ENCODE measurements at places on chromosomes 4 and X.
A peak's percentile ranks its signal among the peaks of the same experiment; 100 is the strongest.

GRCh38 chrX:154717824-154718223 lies 33.1 kb downstream of the GAB3 start:
- DNase-seq: no peak

DNA sequence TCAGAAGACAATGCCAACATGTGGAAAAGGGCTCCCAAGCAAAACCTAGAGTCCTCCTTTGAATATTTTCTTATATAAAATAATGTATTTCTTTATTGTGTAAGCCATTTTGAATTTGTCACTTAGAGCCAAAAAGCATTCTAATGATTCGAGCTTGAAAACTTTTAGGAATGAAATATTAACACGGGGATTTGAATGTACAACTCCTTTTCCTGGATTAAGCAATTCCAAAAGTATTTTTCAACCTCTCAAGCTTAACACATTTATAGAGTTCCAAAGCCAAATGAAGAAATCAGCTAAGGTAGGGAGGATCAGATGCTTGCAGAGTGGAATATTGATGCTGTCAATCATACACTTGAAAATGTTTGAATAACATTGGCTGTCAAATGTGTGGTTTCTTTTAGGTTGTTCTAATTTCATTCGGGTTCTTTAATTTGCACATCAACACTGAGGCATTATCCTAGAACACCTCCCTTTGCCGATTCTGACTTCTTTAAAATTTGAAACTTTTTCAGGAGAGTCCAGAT lies 67.2 kb upstream of the ETNPPL start:
- DNase-seq: no peak

DNA sequence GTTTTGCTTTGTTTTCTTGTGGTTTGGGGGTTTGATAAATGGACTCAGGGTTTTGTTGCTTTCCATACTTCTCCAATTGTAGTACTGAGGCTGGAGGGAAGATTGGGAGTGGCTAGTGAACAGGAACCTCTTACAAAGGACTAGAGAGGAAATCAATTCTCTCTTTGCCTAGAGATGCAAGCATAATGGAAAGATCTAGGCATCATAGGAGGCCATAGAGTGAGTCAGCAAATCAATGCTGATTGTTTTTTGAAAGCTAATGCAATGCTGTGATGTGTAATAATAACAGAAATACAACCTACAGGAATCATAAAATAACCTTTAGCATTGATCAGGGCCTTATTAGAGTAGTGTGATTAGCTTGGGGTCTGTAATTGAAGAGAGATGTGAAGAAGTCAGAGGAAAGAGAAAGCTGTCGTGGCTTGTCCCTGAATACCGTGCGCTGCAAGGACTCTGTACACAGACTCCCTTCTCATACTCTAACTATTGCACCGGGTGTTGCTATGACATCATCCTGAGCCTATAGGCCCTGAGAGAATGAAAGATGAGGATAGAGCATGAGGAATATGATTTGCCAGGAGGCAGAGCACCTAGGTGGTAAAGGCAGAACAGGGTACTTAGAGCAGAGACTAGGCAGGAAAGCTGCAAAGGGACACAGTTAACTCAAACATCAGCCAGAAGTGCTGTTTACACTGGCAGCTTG lies 29.3 kb upstream of the GPR101 start:
- no peak for DNase-seq

GRCh38 chr4:17599826-17600225 lies 14.6 kb upstream of the MED28 start:
- no peak for DNase-seq

- DNase-seq: no peak
Observed at GRCh38 chr4:94757192-94758140, at the start of gene BMPR1B. TSS of gene BMPR1B (plus strand) at chr4:94757955. CDS start at chr4:95104425, 346,470 bp downstream.

GRCh38 chr4:133995243-133995960 lies 206.2 kb downstream of the PABPC4L start:
- no peak for DNase-seq

GRCh38 chr4:170589597-170590191 lies 499.9 kb upstream of the AADAT start:
- DNase-seq: no peak

DNA sequence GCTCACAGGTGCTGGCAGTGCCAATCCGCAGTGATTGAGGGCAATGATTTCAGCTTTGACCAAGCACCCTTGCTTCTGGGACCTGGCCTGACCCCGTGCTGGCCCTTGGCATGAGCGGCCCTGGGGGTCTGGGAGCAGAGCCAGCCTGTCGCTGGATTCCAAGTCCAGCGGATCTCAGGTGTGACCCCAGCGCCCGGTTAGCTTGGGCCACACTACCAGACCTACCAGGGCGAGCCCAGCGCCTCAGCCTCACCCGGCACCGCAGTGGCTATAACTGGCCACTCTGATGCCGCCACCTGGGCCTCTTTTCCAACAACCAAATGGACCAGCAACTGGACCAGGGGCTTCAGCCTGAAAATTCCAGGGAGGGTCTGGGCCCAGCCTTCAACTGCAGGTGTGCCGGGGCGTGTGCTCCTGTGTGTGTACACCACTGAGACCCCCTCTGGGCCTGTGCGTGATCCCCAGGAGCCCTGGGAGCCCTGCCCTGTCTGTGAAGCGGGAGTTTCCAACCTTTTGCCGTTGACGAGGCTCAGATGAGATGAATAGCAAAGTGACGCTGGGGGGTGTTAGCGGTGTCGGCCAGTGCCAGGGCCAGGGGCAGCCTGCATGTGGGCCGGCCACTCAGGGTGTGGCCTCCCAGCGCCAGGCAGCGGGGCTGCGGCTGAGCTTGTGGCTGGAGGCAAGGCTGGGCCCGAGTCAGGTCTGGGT lies 658 bp downstream of the SH3TC1 start:
- DNase-seq: peak; percentile 82
